ENCODE measurements at places on chromosomes 1 and 21.

DNA sequence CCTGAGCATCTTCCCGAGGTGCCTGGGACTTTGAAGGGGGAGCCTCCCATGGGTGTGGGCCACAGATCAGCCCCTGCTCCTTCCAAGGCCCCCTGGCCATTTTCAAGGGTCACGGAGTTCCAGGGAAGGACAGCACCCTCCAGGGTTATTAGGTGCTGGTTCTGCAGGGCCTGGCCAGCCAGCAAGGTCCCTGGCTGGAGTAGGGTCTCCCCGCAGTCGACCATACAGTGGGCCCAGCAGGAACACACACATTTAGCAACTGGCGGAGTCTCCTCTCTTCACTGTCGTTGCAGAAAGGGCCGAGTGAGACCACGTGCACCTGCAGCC lies 17.7 kb upstream of the SUMO3 start:
- no peak for DNase-seq

GRCh38 chr1:169109561-169110134 lies 3.2 kb downstream of the ATP1B1 start:
- no peak for DNase-seq

GRCh38 chr1:47981667-47982350 lies 15.4 kb downstream of the TRABD2B start:
- no peak for DNase-seq

GRCh38 chr1:45979778-45980176 lies 152.7 kb downstream of the PIK3R3 start:
- DNase-seq = no peak

- no peak for DNase-seq
Measured at GRCh38 chr1:212290608-212291007, 5.4 kb downstream of the PPP2R5A start.

DNA sequence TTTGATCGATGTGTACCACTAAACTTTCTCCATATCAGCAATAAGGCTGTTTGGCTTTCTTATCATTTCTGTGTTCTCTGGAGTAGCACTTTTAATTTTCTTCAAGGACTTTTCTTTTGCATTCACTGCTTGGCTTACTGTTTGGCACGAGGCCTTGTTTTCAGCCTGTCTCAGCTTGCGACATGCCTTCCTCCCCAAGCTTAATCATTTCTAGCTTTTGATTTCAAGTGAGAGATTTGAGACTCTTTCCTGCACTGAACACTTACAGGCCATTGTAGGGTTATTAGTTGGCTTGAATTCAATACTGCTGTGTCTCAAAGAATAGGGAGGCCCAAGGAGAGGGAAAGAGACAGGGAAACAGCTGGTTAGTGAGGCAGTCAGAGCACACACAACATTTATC lies 120.6 kb upstream of the KCND3 start:
- DNase-seq = no peak

GRCh38 chr1:21511579-21512522 lies 2.6 kb downstream of the ALPL start:
- DNase-seq = no peak

- DNase-seq = no peak
Measured at GRCh38 chr21:45285266-45285931, 2.3 kb downstream of the POFUT2 start.

DNA sequence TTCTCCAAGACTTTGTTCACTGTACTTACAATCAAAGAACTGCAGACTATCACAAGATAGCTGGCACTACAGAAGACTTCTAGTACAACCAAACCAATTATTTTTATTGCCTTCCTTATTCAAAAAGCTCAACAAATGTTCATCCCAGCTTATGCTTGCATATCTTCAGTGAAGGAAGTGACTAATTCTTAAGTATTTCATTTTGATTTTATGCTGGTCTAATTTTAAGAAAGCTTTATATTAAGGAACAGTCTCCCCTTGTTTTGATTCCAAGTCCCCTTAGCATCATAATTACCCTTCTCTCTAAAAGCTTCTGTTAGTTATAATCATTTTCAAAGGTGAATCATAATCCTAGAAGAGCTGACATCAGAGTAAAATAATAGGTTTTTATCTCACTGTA lies 132.9 kb downstream of the LRRIQ3 start:
- DNase-seq = peak; percentile 73

DNA sequence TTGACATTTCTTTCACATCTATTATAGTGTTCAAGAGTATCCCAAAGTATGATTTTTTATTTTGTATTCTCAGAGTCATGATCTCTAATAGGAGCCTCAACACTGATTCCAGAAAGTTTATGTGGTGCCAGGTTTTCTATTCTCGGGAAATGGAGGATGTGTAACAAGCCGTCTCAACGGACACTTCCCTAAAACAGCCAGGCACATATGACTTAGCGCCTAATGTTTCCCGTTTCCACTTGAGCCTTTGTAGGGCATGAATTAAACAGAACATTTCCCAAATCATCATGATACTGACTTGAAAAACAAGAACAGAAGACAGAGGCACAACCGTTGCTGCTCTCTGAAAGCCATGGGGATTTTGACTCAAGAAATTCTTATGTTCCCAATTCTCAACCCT lies 8.0 kb downstream of the CYYR1 start:
- no peak for DNase-seq

DNA sequence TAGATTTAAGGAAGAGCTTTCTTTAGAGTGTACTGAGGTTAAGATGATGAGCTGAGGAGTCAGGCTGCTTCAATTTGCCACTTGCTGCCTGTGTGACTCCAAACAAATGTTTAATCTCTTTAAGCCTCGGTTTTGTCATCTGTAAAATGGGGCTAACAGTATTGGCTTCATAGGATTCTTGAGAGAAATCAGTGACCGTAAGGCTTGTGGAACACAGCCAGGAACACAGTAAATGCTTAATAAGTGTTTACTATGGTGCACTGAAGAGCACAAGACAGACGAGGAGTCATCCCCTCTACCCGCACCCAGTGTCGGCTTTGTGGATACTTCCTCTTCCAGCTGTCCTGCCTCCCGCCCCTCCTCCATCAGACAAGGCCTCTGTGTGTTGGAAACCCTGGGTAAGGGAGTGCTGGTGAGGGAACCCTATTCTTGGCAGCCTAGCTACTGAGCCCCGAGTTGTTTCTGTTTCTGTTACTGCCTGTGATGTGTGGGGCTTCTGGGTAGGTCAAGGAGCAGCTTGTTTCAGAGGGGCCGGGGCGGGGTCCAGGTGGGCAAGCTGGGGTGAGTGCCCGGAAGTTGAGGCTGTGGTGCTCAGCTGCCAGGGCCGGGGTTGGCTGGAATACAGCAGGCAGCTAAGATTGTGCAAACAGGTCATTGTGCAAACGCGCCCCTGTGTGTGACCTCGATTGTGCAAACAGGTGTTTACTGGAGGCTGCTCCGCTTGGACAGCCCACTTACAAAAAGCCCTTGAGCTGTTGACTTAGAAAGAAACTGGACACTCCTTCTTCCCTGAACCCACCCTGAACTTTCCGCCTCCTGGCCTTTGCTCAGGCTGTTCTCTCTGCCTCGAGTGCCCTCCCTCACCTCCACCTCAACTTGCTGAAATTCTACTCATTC lies 4.0 kb upstream of the CSF3R start:
- no peak for DNase-seq

- DNase-seq = no peak
Measured at GRCh38 chr1:199851439-199852140, 175.9 kb upstream of the NR5A2 start.

DNA sequence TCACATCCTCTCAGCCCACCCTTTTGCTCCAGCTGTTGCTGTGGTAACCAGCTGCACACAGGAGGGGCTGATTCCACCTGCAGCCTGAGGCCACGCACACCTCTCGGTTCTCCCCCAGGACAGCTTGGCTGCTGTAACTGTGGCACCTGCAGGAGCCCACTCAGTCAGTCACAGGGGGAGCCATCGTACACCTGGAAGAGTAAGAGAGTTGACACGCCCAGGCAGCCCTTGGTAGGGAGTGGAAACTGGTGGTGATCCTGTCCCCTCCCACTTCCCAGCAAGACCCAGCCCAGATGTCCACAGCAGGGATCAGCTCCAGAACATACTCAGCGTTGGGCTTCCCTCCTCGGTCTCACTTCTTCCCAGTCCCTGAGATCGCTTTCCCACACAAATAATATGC lies 32.2 kb upstream of the BACE2 start:
- no peak for DNase-seq

DNA sequence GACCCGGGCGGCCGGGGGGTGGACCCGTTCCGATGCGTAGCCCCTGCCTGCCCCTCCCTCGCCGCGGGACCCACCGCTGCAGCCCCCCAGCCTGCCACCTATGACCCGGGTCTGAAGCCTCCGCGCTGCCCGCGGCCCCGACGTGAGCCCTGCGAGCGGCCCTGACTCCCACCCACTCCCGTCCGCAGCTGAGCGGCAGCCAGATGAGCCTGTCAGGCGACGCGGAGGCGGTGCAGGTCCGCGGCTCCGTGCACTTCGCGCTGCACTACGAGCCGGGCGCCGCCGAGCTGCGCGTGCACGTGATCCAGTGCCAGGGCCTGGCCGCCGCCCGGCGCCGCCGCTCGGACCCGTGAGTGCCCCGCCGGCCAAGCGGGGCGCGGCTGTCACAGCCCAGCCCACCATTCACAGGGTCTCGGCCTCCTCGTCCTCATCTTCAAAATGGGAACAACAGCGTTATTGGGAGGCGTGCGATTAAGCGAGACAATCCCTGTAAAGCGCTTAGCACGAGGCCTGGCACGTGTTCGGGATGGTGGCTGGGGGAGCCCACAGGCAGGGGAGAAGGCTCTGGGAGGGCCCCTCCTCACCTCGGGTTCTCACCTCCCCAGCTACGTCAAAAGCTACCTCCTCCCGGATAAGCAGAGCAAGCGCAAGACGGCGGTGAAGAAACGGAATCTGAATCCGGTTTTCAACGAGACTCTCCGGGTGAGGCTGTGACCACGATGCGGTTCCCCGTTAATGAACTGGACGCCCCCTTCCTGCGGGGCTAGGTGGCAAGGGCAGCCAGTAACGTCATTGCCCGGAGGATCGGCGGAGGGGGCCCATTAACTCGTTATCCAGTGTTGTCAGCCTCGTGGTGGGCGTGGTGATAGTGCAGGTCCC lies 8.2 kb downstream of the SYTL1 start:
- peak; percentile 37 for DNase-seq
